ENCODE measurements at places on chromosomes 2 and 18.

DNA sequence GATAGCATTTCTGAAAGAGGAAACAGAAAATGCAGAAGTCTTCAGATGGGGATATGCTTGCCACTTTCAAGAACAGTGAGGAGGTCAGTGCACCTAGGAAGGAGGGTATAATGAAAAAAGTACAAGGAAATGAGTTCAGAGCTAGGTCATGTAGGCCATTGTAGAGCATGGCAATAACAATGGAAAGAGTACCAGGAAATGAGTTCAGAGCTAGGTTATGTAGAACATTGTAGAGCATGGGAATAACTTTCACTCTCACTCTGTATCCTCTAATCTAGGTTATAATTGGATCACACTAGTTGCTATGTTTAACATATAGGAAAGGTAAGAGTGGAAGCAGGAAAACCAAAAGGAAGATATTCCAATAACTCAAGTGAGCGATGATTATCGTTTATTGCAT, 12.3 kb downstream of the SCG2 start:
- no peak for DNase-seq

GRCh38 chr2:128374001-128374710, 55.5 kb upstream of the HS6ST1 start:
- no peak for DNase-seq

DNA sequence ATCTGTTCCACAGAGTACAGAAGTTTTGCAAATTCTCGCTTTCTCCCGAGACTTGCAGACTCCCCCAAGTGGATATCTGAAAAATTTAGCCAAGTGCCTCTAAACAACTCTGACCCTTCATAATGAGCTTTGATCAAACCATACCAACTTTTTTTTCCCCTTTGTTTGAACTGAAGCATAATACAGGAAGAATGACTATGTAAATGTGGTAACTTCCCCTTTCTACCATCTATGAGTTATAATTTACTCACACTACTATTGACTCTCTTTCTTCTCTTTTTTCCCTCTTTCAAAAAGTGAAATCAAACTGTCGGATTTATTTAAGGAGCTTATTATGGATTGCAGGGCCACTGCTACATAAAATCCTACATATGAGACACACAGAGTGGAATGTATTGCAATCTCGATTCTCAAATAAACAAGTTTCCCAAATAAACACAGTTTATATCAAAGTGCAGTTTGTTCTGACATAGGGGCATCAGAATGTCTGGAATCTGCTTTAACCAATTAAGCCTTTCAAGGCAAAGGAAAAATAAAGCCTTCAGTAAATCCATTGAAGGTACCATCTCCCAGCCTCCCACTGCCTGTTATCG, 1.4 kb upstream of the ZNF804A start:
- no peak for DNase-seq

- DNase-seq, result no peak
Observed at GRCh38 chr2:111981666-111982065, 73.4 kb upstream of the TMEM87B start.

- no peak for DNase-seq
Observed at GRCh38 chr2:224924631-224925030, 117.6 kb downstream of the DOCK10 start.

- DNase-seq, result no peak
Observed at GRCh38 chr2:56587456-56587855, 403.7 kb downstream of the CCDC85A start.

Data from K562 (cell line).